HS-5 (cell line): ENCODE measurements at places on chromosomes 7 and 10.

DNA sequence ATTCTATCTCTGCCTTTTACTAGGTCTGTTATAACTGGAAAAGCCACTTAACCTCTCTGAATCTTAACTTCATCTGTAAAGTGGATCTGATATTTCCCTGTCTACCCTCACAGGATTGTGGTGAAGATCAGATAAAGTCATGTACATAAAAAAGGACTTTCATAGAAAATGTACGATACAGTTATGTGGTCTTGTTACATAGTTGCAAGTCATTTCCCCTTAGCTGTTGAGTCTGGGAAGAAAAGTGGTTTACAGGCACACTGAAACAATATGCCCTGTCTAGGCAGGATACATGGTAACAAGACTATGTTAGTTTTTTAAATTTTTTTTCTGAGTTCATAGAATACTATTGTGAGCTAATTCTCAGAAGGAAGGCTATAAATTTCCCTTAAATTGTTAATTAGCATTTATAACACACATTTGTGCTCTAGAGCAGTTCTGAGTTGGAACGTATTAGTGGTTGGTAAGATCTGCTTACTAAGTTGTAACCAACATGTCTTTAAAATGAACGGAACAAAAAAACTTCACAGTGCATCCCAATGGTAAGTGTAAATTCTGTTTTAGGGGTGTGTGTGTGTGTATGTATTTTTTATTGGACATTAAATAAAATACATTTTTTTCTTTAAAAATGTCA, 7.1 kb upstream of the GSTO1 start:
- no peak for DNase-seq

DNA sequence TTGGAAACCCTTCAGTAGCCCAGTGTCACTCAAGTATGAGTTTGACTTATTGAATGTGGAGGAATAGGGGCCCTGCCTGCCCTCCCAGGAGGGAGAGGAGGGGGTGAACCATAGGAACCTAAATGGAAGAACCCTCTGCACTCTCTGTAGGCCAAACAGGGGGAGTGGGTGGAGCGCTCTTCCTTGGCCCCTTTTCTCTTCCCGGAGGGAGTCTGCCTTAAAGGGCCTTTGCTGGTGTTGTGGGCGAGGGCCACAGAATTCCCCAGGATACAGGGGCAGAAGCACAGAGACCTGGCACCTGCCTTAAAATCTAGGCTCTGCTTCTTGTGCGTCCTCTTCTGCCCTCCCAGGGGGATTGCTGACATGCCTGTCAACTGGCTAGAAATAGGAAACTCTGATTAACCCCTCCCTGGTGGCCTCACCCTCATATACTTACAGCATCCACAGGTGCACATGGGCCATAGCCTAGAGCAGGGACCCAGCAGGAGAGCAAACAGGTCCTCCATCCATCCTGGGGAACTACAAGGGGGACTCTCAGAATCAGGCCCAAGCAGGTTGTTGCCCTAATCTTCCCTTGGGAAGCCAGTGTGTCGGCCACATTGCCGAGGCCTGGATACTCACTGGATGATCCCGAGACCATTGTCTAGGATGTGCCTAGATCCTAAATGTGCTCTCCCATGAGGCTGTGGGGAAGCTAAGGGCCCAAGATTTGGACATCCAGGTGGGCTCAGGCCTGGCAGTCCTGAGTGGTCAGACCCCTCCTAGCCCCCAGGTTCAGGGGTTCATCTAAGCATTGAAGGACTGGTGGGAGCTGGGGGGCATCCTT, 3.4 kb downstream of the TRIM8 start:
- DNase-seq = no peak

DNA sequence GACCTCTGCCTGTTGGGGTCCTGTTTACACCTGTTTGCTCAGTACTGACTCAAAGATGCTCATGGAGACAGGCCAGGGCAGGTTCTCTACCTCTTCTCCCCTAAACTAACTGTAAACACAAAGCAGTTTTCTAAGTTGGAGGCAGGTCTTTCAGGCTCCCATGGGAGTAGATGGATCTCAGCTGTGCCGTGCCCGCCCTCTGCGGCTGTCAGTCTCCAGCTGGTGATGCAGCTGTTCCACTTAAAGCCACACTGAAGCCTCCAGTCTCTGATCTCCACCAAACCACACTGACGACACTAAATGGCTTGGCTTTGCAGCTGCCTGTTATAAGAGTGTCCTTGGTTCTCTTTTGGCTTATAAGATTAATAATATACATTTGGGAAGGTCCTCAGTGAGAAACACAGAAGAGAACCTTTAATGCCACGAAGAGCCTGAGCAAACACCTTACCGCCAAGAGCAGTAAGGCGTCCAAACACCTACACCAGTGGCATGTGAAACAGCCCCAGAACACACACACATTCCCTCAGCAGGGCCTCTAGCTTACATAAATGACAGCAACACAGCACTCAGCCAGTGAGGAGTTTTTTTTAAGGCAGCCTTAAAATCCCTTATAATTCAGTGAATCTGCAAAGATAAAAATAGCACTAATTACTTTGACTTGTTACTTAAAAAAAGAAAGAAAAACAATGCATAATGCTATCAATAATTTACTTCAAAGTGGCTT, 60.4 kb upstream of the KCNIP2 start:
- no peak for DNase-seq

DNA sequence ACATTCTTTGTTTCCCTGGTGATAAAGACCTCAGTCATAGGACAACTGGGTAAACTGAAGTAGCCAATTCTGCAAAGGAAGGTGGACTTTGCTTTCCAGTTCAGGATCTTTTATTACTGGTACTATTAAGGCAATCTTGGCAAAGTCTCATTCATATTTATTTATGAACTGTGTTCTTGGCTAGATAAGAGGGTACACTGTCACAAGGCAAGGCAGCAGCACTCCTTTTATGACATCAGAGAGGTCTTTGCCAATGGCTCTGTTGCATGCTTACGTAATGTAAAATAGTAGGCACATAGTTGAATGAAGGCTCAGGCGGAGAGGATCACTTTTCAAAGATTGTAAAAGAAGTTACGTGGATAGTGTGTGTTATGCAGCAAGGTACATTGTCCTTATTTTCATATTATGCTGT, 63.7 kb upstream of the PDK4 start:
- DNase-seq = no peak
